Activated T-helper 1 cell treated with anti-CD3 and anti-CD28 coated beads, Interleukin-12 subunit alpha, Interleukin-12 subunit beta, Interleukin-2, Interleukin-4 antibody, amounts not matched to agents 30 ng/mL and 10 ng/mL and 1 ng/mL, durations not matched to agents 14 hours and 24 hours and 36 hours (primary cell): ENCODE measurements at places on chromosomes 6 and 20. TPM values are rescaled to one million over a fixed set of nuclear protein-coding genes. Genes with fewer than 3 reads are reported as not detected.

- no peak for DNase-seq
- no peak overlapping the region for H3K27ac ChIP-seq
- H3K36me3 ChIP-seq = no peaks in the 10 kb centered on the region
- H3K4me1 ChIP-seq = no peaks in the 10 kb centered on the region
- no peak overlapping the region for H3K4me3 ChIP-seq
Observed at GRCh38 chr6:127073222-127073621, 45.2 kb upstream of the RSPO3 start.

- no peak overlapping the region for H3K4me3 ChIP-seq
- H3K4me1 ChIP-seq = peaks cover 29% of the 10 kb centered on the region
- H3K36me3 ChIP-seq = no peaks in the 10 kb centered on the region
Observed at GRCh38 chr6:52497652-52498408, 77.7 kb downstream of the EFHC1 start.

DNA sequence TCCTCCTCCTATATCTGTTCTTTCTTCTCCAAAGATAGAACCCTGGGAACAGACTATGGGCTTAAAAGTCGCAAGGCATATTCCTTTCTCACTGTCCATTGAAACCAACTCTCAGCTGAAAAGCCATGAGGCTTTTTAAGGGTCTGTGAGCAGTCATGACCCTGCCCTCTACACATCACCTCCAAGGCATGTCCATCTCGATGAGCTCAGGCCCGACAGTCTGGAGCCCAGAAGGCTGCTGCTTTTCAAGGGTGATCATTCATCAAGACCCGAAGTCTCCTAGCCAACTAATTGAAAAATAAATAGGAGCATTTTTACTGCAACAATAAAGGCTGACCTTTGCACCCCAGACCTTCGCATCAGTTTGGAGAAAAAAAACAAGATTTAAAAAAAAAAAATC is 378.8 kb upstream of the NRSN1 start:
- no peaks in the 10 kb centered on the region for H3K4me1 ChIP-seq
- no peaks in the 10 kb centered on the region for H3K36me3 ChIP-seq
- no peak overlapping the region for H3K27ac ChIP-seq
- H3K27me3 ChIP-seq = no peaks in the 10 kb centered on the region
- H3K4me3 ChIP-seq = no peak overlapping the region
- no peak for DNase-seq

DNA sequence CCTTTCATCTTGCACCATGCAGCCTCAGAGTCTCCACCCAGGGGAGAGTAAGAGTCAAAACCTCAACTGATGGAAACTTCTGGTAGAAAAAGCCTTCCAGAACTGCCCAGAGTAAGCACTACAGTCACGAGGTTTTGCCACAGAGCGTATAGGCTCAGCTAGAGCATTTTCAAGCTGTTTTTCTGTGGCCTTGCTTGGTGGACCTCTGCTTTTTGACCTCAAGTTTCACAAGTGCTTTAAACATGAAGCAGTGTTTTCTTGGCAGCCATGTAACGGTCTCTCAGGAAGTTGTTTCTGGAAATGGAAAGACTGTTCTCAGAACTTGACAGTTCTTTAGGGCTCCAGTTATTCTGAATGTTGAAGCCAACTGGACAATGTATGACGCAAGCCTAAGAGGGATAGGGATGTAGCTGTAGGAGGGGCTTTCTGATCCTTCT is 146.5 kb downstream of the ZDHHC14 start:
- peaks cover 6% of the 10 kb centered on the region for H3K27me3 ChIP-seq
- H3K27ac ChIP-seq = peak overlapping the region; percentile 64
- peak overlapping the region; percentile 23 for H3K4me3 ChIP-seq
- peak; percentile 56 for DNase-seq
- H3K36me3 ChIP-seq = peaks cover 28% of the 10 kb centered on the region

CAPN11 gene
- not detected in 2 replicates for total RNA-seq

GRM1 gene
- not detected in 2 replicates for total RNA-seq
